ENCODE measurements at places on chromosomes 7 and 10.

DNA sequence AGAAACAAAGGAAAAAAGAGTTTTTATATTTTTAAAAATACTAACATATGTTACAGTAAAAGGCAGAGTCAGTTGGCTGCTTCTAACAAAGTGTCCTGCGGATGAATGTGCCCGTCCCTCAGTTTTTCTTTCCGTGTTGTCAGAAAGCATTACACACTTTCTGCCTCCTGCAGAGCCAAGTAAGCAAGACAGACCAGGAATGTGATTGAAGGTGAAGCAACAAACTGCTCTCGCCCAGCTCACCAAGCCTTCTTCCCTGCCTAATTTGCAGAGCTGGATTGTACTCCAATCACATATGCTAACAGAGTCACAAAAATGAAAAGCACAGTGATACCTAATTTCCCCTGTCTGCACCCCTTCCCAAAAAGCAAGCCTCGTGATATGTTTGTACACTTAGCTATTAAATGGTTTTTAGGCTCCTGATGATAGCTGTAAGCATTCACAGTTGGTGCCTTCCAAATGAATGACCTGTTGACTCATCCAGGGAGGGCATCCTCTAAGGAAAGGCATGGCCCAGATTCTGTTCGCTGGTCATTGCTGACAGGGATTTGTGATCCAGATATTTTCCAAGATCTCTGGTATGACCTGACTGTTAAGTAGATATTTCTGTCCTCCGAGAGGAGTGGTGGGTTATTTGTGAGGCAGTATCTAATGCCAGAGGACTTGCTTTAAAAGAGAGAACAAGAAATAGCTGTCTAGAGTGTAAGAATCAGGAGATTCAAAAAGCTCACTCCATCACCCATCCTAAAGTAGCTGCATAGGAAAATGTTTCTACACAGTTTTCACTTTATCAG is 187.3 kb upstream of the PLXDC2 start:
- DNase-seq = no peak

GRCh38 chr10:103547391-103547946 is 54.0 kb downstream of the NEURL1 start:
- DNase-seq = no peak

DNA sequence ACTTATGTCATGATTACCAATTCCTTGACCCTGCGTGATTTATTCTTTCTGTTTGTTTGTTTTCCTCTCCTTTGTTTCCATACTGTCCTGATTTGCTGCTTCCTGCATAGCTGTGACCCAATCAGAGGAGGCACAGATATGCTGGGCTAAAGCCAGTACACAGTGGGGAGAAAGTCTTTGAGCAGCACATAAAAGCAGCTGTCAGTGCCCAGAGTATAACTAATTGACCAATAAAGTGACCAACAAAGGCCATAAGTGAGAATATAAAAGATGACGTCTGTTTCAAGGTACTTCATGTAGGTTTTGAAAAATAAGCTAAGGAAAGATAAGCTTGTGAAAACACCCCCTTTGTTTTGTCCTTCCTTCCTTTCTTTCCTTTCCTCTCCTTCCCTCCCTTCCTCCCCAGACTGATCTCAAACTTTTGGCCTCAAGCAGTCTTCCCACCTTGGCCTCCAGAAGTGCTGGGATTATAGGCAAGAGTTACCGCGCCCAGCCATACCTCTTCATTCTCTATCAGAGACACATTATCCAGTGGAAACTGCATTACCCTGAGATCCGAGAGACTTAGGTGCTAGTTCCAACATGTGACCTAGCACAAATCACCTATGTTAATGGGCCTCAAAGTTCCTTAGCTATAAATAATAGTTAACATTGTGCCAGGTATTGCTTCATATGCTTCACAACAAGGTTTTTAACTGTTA is 17.0 kb downstream of the BCAP29 start:
- no peak for DNase-seq

- peak; percentile 79 for DNase-seq
These were observed 7.3 kb downstream of the MAFK start for GRCh38 chr7:1537535-1538412.

GRCh38 chr7:68043546-68043945 is 1046.9 kb downstream of the TYW1 start:
- DNase-seq = no peak

- DNase-seq = no peak
These were observed 104.3 kb downstream of the NRBF2 start for GRCh38 chr10:63237396-63237795.

Data from skeletal muscle cell (primary cell).